ENCODE measurements at places on chromosomes 2 and 18.

GRCh38 chr2:49924044-49924817 is 769.9 kb upstream of the FSHR start:
- DNase-seq = no peak

GRCh38 chr2:136482966-136483365 is 282.4 kb upstream of the THSD7B start:
- no peak for DNase-seq

DNA sequence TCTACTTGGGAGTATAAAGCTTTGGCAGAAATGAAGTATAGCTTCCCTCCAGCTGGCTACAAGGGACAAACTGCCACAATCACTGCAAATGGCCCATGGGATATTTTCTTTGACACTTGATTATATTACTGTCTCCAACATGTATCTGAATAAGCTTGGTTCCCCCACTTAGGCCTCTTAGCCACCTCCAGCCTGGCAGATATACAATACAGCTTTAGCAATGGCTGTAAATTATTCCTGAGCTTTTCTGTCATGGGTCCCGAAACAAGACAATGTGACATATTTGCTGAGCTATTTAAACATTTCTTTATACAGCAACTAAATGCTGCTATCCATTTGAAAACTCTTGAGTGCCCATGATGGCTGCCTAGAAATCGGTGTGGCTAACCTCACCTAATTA is 406.2 kb downstream of the SUCLG1 start:
- DNase-seq = no peak

GRCh38 chr2:20747317-20747716 is 75.6 kb downstream of the LDAH start:
- DNase-seq = no peak

DNA sequence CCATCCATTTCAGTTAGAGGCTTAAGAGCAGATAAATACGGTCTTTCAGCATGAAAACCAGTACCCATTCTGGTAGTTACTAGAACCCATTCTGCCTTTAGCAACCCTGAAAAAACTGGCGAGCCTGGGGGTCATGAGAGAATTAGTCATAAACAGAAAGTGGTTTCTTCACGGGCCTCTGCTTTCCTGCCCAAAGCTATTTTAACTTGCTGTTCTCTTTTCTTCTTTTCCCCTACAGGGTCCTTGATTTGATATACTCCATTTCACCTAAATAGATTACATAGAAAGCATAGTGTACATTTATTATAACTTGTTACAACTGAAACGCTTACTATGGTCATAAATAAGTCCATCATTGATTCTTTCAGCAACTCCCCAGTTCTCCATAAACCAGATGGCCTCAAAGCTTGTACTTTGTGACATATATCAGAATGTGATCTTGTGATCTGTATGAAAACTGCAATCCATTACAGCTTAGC is 48.3 kb downstream of the WDFY1 start:
- no peak for DNase-seq

- DNase-seq = no peak
These were observed 119.6 kb upstream of the ARL5A start for GRCh38 chr2:151947813-151948165.

DNA sequence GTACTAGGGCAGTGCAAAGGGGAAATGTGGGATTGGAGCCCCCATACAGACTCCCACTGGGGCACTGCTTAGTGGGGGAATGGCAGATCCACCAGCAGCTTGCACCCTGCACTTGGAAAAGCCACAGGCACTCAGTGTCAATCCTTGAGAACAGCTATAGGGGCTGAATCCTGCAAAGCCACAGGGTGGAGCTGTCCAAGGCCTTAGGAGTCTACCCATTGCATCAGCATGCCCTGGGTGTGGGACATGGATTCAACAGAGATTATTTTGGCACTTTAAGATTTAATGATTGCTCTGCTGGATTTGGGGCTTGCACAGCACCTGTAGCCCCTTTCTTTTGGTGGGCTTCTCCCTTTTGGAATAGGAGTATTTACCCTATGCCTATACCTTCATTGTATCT is 8.6 kb upstream of the ZNF24 start:
- no peak for DNase-seq

- DNase-seq = no peak
These were observed 43.8 kb upstream of the SCN9A start for GRCh38 chr2:166419616-166419934.

DNA sequence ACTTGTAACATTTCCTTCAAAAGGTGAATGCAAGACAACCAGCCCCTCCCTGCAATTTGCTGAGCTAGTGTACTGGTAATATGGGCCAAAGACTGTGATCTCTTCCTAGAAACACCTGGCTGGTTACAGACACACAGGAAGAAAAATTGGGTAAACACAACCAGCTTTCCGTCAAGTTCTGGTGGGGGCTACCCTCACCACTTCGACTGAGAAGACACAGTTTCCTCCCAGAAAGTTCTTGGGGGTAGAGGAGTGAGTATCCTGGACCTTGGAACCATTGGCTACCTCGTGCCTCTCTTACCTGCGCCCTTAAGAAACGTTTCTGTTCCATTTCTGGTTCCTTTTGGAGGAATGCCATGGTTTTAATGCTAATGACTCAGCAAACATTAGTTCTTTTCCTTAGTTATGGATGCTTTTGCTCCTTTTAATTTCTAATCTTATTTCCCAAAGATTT is 120.9 kb upstream of the DLX2 start:
- DNase-seq = no peak

GRCh38 chr18:11521853-11522252 is 87.5 kb upstream of the SLC35G4 start:
- DNase-seq = no peak

- DNase-seq = no peak
These were observed 35.4 kb downstream of the CCNT2 start for GRCh38 chr2:134954065-134954464.

DNA sequence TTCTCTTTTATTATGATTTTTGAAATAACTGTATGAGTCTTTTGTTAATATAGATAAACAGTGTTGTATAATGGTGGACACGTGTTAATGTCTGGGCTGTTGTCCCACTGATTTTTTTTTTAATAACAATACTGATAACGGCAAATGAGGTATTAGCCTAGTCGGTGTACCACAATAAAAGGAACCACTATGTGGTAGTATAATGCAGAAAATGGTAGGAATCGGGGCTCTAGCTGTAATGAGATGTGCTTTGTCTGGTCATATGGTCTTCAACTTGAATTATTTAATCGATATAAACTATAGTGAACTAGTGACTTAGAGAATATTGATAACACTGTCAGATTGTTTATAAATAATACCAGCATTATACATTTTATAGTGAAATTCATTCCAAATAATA is 517.9 kb upstream of the SPHKAP start:
- DNase-seq = no peak

DNA sequence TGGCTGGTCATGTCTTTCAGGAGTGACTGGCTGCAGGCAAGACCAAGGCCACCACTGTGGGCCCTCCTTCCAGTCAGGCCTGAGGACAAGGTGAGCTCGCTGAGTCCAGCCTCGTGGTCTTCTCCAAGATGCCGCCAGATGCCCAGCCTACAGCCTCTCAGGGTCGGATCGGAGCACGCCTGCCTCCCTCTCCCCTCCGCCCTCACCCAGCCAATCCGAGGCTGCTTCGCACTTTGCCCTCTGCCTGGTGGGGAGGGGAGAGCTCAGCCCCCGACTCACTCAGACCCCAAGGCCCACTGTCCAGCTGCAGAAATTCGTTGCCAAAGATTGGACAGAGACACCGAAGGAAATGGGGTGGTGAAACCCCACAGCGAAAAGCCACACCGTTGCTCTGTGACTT is 33.1 kb downstream of the ATOH8 start:
- DNase-seq = no peak

GRCh38 chr2:144452989-144453336 is 67.0 kb downstream of the ZEB2 start:
- DNase-seq = no peak

DNA sequence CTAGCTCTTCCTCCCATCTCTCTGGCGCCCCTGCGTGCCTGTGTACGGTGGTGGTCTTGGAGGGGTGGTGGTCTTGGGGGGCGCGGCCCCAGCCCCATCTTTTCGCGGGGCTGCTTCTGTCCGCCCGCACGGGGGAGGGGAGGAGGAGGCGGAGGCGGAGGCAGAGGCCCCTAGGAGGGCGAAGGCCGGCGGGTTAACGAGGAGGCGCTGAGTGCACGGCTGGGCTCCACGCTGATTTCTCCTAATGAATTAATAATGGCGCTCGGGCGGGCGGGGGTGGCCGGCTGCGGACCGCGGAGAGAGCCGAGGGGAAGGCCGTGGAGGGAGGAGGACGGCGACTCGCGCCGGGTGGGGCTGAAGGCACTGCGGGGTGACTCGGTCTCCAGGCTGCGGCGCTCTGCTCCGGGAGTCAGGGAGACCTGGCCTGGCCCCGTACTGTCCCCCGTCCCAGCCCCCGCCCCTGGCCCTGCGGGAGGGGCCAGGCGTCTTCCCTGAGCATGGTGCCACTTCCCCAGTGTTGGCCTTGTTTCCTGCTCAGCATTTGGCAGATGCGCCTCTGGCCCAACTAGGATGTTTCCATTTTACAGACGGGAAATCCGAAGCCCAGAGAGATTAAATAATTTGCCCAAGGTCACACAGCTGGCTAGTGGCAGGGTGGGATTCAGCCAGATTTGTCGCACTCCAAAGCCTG is 6.0 kb downstream of the GAREM2 start:
- DNase-seq = no peak

- no peak for DNase-seq
These were observed 17.6 kb downstream of the PRKCE start for GRCh38 chr2:45669032-45669486.

DNA sequence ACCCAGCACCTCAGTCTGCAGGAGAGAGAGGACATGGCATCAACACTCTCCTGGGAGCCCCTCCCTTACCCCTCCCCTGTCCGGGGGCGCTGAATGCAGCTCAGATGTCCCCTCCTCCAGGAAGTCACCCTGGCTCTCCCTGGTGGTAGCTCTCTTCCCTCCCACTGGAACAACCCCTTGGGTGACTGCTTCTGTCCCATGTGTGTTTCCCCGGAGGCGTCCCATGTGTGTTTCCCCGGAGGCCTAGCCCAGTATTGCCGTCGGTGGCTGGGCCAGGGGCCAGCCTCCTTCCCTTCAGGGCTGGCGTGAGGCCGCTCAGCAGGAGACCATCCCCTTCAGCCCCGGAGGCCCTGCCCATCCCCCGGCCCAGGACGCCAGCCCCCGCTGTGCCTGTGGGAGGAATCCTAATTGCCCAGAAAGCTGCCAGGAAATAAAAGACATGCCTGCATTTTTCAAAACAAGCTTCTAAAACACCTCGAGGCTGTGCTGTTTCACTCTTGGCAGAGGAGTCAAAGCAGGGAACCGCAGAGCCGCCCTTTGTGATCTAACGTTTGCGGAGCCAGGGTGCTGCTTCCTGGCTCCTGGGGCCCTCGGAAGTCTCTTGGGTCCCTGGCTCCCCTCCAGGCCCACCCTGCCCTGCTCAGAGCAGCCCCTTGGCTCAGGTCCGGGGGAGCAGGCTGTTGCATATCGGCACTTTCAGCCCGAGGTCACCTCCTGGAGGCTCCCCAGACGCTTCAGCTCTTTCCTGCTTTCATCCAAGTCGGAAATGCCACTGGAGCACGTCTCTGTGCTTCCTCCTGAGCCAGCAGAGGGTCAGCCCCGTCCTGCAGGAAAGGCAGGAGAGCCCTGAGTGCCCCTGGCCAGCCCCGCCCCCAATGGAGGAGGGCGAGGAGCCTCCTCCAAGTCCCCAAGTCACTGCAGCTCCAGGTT is 11.4 kb downstream of the SNED1 start:
- DNase-seq = no peak

DNA sequence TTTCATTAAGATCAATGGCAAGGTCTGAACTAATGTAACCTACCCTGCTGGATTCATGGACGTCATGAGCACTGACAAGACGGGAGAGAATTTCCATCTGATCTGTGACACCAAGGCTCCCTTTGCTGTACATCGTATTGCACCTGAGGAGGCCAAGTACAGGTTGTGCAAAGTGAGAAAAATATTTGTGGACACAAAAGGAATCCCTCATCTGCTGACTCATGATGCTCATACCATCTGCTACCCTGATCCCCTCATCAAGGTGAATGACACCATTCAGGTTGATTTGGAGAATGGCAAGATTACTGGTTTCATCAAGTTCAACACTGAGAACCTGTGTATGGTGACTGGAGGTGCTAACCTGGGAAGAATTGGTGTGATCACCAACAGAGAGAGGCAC is 82.3 kb upstream of the NDUFV2 start:
- no peak for DNase-seq

GRCh38 chr18:52723550-52723970 is 383.6 kb downstream of the DCC start:
- no peak for DNase-seq

- DNase-seq = no peak
These were observed 110.6 kb downstream of the CRIM1 start for GRCh38 chr2:36466135-36466534.

- no peak for DNase-seq
These were observed 73.2 kb upstream of the LCLAT1 start for GRCh38 chr2:30373881-30374302.

GRCh38 chr2:156908825-156909224 is 348.7 kb upstream of the GALNT5 start:
- no peak for DNase-seq

- no peak for DNase-seq
These were observed 68.3 kb downstream of the TET3 start for GRCh38 chr2:74052732-74053710.

- no peak for DNase-seq
These were observed 65.2 kb upstream of the FIGN start for GRCh38 chr2:163800951-163801381.

DNA sequence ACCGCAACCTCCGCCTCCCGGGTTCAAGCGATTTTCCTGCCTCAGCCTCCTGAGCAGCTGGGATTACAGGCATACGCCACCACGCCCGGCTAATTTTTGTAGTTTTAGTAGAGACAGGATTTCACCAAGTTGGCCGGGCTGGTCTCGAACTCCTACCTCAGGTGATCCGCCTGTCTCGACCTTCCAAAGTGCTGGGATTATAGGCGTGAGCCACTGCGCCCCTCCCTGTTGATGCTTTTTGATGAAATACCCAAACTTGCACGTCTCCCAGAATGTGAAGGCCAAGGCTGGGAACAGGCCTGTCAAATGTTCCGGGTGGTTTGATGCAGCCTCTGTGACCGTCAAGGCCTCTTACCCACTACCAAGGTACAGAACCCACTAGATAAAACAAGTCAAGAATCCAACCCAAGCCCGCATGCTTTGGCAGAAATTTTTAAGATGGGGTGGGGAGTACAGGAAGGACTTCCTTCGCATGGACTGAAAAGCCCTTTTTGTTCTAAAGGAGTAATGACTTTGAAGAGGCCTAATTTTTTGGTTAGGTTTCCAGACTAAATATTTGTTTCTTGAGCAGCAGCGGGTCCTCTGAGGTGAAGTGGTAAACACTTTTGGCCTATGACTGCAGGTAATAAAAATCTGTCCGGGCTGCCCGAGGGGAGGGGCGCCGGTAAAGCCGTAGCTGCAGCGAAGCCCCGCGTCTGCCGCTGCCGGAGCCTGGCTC is 3.7 kb upstream of the EVX2 start:
- DNase-seq = no peak

GRCh38 chr2:164792316-164793170 is 49.1 kb downstream of the COBLL1 start:
- DNase-seq = no peak

All from stimulated activated CD8-positive, alpha-beta memory T cell treated with anti-CD3 and anti-CD28 coated beads, Interleukin-7, amount 100 ng/mL, for 24 hours (primary cell).